Hematopoietic multipotent progenitor cell (in vitro differentiated cells): ENCODE measurements at places on chromosomes 2 and 18.
A peak's percentile ranks its signal among the peaks of the same experiment; 100 is the strongest.

DNA sequence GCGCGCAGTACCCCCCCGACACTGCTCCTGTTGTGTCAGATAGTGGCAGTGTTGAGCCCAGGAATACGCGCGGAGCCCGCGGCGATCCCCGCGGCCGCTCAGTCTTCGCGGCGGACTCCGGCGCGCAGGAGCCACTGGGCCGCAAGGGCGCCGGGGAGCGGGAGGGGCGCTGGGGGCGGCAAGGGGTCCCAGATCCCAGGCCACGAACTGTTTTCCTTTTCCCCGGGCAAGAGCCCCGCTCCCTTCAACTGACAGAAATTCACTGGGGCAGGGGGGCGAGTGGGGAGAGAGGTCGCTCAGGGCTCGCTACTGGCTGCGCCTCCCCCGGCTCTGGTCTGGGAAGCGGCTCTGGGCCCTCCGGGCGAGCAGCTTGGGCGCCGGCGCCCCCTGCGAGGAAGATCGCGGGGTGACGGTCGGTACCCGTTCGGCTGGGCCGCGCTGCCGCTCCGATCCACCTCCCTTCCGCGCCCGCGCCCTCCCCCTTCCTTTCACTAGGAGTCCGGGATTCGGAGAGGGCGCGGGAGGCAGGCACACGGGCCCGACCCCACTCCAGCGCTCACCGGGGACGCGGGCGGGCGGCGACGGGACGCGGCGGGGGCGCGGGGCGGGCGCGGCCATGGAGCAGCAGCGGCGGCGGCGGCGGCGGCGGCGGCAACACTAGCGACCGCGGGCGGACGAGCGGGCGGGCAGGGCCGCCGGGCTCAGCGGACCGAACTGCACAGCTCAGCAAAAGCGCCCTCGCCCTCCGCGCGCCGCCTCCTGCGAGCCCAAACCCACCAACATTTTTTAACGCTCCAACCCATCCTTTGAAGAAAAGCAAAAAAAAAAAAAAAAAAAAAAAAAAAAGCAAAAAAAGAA lies 1.4 kb upstream of the SETBP1 start:
- DNase-seq: peak; percentile 13

- no peak for DNase-seq
Measured at GRCh38 chr2:38106405-38107094, 30.6 kb upstream of the CYP1B1 start.

- no peak for DNase-seq
Measured at GRCh38 chr2:166044853-166045483, 82.9 kb downstream of the SCN1A start.

GRCh38 chr18:58756596-58757240 lies 85.5 kb downstream of the MALT1 start:
- no peak for DNase-seq

GRCh38 chr2:41610501-41611190 lies 437.2 kb upstream of the PKDCC start:
- no peak for DNase-seq

DNA sequence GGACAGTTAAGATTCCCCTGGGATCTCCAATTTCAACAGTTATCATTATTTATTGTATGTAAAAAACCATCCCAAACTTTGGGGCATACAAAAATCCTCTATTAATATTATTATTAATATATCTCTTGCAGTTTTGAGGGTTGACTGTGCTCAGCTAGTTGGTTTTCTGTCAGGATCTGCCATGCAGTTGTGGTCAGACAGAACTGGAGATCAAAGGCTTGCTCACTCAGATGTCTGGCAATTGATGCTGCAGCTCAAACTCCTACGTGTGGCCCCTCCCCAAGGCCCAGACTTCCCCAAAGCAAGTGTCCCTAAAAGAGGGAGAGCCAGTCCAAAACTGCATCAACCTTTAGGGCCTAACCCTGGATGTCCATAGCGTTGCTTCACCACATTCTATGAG lies 204.7 kb downstream of the TTC32 start:
- DNase-seq: no peak

DNA sequence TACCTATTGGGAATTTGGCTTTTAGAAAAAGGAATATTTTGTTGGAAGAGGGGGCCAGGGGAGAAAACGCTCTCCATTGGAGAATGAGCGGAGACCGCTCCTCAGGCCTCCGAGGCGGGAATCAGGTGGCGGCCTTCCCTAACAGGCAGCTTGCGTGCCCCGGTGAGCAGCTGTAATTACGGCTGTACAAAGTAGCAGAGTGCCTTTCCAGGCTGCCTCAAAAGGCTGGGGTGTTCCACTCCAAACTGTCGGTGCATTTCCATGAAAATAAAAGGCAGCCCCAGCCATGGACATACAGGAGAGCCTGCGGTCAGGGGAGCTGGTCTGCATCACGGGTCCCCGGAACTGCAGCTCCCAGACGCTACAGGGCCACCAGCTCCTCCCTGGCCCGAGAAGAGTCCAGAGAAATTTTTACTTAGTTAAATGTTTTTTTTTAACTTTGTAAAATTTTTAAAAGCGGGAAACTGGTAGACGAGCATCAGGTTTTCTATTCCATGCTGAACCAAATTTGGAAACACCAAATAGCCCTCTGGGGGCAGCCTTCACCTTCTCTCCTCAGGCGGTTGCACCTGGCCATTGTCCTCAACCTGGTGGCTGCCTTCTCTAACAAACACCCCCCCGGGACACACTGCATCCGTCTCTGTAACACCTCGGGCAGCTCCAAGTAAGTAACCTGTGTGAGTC lies 209.3 kb upstream of the SALL3 start:
- no peak for DNase-seq

DNA sequence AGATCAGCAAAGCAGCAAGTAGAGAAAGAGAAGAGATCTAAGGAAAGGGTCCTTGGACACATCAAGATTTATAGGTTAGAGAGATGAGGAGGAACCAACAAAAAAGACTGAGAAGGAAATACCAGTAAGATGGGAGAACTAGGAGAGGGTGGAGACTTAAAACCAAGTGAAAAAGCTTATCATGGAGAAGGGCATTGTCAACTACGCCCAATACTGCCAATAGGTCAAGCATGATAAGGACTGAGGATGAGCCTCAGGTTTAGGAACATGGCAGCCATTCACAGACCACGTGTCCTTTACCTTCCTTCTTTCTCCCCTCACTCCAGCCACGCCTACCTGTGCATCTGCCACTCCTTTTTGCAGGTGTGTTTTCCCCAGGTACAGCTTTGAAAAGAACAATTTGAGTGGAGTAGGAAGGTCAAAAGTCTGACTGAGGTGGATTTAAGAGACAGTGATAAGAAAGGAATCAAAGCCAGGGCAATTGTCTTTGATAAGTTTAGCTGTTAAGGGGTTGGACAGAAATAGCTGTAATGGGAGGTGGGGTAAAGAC lies 238.7 kb downstream of the STK39 start:
- DNase-seq: no peak

DNA sequence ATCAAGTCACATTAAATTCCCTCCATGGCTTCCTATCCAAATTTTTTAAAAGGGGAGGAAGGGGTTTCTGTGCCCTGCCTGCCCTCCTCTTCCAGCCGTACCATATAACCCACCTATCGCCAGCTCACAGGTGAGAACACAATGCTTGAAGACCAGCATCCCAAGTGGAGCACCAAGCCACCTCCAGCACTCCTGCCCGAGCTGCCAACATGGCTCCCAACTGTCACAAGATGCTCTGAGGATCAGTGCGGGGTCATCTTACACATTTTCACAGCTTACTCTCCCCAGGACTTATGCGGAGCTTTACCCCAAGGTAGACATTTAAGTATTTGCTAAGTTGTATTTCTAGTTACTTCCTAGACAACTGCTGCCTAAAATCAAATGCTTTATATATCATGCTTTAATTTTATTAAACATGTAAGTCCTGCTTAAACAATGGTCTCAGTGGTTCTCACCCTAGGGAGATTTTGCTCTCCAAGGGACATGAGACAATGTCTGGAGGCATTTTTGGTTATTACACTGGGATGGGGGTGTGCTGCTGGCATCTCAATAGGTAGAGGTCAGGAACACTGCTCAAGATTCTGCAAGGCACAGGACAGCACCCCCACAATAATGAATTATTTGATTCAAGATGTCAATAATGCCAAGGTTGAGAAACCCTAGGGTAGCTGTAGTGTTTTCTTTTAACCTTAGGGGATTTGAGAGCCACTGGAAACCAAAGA lies 45.8 kb downstream of the SF3B1 start:
- no peak for DNase-seq

- DNase-seq: no peak
Measured at GRCh38 chr18:25725501-25725900, 364.9 kb downstream of the SS18 start.

GRCh38 chr18:66136039-66136438 lies 385.2 kb downstream of the CDH7 start:
- DNase-seq: no peak

- DNase-seq: no peak
Measured at GRCh38 chr2:65710356-65710755, 278.0 kb upstream of the SPRED2 start.

DNA sequence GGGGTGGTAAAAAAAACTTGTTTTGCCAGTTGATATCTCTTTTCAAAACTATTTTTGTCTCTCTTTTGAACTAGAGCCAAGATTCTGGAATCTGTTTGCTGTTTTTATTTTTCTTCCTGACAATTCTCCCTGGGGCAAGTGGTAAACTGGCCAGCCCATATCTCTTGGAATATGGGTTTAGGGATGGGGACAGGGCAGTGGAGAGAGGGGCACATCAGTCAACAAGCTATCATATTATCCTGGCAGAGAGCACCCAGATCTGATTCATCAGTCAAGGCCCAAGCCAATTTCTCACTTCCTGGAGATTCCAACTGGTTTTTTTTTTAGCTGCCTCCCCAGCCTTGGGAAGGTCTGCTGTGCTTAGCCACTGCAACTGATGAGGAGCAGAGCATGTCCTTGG lies 52.3 kb downstream of the ARHGAP28 start:
- DNase-seq: no peak

- DNase-seq: no peak
Measured at GRCh38 chr18:50014606-50015005, 180.3 kb downstream of the MYO5B start.

- DNase-seq: no peak
Measured at GRCh38 chr18:22783662-22784076, 149.5 kb upstream of the RBBP8 start.

GRCh38 chr2:141941210-141941714 lies 189.6 kb downstream of the LRP1B start:
- no peak for DNase-seq

GRCh38 chr2:207238831-207239701 lies 73.3 kb upstream of the KLF7 start:
- peak; percentile 98 for DNase-seq

GRCh38 chr2:100268986-100269385 lies 53.3 kb downstream of the LONRF2 start:
- DNase-seq: no peak

DNA sequence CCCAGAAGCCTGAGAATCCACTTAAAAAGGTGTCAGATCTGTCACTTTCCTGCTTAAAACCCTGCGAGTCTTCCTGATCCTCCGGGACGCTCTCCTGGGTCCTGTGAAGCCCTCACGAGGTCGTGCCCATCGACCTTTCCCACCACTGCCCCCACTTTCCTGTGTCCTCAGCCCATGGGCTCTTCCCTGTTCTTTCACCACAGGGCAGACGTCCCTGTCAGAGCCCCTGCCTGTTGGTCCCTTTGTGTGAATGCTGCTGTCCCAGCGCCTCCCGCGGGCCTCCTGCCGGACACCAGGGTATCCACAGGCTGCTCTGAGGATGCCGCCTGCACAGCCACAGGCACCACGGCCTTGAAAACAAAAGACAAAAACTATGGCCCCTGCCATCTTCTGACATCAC lies 125.6 kb downstream of the TMEM18 start:
- DNase-seq: no peak

DNA sequence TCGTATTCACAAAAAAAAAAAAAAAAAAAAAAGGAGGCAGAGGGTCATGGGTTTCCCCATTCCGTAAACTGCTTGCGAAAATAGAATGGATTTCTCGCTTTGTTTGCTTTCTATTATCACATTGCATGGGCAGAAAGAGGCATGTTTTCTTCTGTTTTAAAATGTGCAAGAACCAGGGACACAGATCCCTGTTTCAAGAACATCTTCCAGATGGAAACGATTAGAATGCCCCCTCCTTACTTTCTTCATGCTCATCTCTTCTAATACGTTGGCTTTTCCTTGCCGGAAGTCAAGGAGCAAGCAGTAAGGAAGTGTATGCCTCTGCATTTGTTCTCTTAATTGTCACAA lies 51.0 kb upstream of the ZNF516 start:
- no peak for DNase-seq

GRCh38 chr2:236830926-236831325 lies 254.8 kb upstream of the COPS8 start:
- DNase-seq: no peak

DNA sequence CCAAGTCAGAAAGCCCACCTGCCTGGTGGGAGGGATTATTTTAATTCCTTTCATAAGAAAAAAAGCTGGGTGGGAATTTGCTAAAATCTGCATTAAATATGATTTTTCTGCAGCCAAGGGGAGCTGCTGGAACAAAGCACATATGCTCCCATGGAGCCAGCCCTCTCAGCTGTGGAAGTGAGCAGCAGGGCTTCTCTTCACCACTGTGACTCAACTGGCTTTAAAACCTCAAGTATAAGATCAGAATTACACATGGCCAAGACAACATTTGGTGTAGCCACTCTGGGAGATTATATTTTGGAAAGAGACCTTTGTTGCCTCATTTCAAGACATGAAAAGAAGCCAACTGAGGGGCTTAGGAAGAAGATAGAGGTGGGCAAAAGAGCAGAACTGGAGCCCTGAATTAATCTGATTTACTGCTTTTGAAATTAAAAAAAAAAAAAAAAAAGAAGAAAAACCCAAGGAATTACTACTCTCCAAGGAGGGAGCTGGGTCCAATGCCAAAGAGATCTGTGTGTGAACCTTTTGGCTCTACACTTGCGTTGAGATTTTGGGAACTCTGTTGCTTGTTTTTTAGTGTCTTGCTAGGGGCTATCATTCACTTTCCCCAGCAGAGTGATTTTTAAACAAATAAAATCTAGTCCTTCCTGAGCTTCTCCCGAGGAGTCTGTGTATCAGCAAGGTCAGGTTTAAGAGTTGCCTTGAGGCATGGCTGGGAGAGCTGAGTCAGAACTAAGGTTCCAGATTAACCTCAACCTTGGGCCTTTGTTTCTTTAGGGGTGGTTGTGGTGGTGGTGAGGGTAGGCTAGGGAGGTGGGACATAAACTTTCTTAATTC lies 6.0 kb downstream of the LHCGR start:
- DNase-seq: no peak

GRCh38 chr2:126534478-126534877 lies 121.5 kb upstream of the GYPC start:
- peak; percentile 68 for DNase-seq

- no peak for DNase-seq
Measured at GRCh38 chr2:133952896-133953295, 301.0 kb upstream of the MGAT5 start.

- DNase-seq: no peak
Measured at GRCh38 chr2:2620604-2621003, 289.5 kb upstream of the MYT1L start.

- DNase-seq: no peak
Measured at GRCh38 chr2:202014759-202015211, 18.9 kb upstream of the FZD7 start.

GRCh38 chr2:217491271-217491670 lies 511.5 kb downstream of the TNS1 start:
- no peak for DNase-seq

DNA sequence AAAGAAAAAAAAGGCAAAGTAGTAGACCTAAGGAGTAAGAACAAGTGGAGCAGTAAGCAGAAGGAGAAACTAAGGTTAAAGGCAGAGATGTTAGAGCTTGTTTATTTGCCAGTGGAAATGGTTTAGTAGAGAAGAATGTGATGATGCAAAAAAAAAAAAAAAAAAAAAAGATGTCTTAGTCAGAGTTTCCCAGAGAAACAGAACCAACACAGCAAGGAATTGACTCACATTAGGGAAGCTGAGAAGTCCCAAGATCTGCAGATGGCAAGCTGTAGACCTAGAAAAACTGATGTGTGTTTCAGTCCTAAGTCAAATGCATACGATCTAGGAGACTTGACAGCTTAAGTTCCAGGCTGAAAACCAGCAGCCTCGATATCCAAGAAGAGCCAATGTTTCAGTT lies 1548.8 kb upstream of the LRRTM1 start:
- DNase-seq: no peak
